ENCODE measurements at places on chromosomes 6 and 20.

- no peak for DNase-seq
These were observed 7.3 kb upstream of the YTHDF1 start for GRCh38 chr20:63223121-63223825.

DNA sequence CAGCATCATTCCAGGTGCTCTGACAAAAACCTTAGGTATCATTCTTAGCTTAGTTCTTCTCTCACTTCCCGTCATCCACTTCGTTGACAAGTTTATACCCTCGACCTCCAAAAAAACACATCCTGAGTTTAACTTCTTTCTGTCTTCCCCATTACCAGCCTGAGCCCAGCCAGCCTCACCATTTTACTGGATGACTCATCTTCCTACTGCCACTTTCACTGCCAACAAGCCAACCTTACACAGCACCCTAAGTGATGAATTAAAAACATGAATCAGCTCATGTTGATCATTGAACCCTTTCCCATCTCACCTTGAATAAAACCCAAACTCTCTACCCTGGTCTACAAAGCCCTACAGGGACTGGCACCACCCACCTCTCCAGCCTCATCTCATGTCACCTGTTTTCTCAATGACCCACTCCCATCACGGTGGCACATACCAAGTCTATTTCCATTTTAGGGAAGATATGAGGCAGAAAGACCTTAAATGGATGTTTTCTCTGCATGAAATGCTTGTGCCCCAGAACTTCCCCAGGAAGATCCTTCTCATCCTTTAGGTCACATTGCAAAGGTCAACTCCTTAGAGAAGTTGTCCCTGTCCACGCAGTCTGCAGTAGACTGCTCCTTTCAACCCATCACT lies 9.9 kb upstream of the UST start:
- no peak for DNase-seq

GRCh38 chr6:34047913-34048867 lies 97.7 kb downstream of the GRM4 start:
- DNase-seq = no peak

DNA sequence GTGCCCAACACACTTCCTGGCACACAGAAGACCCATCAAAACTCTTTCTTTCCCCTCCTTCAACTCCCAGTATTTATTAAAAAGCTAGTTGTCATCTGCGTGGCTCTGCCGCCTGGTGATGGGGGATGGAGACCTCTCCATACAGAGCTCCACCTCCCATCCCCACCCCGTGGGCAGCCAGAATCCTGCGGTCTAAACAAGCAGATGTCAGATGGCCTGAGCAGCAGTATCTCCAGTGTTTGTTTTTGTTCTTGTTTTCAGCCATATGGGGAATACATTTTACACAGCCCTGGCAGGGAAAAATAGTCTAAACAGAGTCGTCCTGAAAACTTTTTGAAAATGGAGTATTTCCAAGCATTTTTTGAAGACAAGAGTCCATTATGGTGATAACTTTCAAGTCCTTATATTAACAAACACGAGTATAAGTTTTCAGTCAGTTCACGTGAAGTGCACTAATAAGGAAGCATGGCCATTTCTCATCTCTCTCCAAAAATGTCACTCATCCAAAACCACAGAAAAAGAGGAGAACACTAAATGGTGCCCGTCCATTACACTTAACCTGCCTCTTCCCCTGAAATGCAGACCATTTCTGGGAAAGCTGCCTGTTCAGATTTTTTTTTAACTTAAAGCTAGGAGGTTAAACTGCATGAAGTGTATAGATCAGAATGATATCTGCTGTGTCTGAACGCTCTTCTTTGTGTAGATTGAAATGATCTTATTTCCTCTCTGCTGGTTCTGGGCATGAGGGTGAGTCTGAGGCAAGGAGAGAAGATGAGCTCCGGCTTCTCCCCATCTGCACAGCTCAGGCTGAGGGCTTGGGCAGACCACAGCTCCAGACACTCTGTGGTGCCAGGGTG lies 91.0 kb downstream of the TCP11 start:
- DNase-seq = no peak

DNA sequence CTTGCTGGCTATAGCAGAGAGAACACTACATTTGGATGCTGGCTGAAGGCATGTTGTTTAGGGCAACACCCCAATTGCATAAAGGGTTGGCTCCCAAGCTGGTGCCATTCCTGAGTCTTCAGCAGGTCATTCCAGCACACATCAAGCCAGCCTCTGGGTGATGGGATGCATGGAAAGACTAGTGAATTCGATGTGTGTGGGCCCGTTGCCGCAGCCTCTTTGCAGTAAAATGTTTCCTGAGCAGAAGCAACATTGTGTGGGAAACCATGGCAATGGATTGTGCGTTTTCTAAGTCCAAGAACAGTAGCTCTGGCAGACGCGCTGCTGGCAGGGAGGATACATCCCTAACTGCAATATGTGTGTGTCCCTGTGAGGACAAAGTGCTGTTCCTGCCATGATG lies 142.4 kb upstream of the SLC24A3 start:
- no peak for DNase-seq

DNA sequence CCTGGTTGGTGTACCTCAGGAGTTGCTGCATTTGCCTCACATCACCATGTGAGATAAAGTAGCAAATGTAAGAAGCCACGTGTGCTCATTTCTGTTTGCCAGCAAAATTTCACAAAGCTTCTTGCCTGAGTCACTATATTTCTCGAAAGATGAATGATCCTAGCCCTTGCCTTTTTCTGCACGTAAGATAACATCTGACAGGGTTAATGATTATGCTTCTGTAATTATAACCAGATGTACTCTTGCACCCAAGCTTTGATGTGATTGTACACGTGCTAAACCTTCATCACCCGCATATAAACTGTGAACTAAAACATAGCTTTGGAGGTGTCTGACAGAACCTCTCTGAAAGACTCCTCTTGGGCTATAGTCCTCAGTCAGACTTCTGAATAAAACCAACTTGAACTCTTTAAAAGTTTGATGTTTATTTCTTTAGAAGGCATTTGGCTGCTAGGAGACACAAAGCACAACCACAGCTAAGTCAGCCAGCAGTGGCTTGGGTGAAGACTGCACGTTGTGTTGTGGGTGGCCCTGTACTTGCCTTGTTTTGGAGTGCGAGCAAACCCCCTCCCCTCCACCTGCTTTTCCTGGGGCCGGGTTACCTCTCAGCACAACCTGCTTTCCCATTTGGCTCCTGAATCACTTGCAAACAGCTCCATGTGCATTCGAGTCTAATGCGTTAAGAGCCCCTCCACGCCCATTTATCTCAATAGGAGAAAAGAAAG lies 19.3 kb downstream of the PROKR2 start:
- DNase-seq = no peak

DNA sequence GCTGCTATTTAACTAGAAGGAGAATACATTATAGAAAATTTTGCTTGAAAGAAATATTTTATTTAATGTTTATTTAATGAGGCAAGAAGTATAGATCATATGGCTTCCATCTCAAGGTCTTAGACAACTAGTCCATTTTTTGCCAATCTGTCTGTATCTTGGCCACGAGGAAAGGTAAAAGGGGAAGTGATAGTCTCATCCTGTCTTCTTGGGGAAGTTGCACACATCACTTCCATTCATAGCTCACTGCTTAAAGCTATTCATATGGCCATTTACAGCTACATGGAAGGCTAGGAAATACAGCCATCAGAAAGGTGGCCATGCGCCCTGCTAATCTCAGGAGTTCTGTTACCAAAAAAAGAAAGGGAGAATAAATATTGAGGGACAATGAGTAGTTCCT lies 50.8 kb downstream of the METTL24 start:
- no peak for DNase-seq

- no peak for DNase-seq
These were observed 25.0 kb upstream of the SLC35D3 start for GRCh38 chr6:136897071-136897470.

DNA sequence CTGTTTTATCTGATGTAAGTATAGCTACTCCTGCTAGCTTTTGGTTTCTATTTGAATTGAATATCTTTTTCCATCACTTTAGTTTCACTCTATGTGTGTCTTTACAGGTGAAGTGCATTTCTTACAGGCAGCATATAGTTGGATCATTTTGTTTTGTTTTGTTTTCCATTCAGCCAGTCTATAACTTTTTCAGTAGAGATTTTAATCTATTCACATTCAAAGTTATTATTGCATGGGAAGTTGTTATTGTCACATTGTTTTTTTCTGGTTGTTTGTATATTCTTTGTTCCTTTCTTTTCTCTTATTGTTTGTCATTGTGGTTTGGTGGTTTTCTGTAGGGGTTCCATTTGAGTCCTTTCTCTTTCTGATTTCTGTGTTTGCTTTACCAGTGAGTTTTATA lies 151.2 kb downstream of the PDE10A start:
- no peak for DNase-seq

Measured in activated CD8-positive, alpha-beta memory T cell treated with anti-CD3 and anti-CD28 coated beads for 4 hours (primary cell).